ENCODE measurements at places on chromosomes 5 and 9.

- DNase-seq: no peak
Measured at GRCh38 chr5:139369181-139369580, 13.9 kb downstream of the SLC23A1 start.

DNA sequence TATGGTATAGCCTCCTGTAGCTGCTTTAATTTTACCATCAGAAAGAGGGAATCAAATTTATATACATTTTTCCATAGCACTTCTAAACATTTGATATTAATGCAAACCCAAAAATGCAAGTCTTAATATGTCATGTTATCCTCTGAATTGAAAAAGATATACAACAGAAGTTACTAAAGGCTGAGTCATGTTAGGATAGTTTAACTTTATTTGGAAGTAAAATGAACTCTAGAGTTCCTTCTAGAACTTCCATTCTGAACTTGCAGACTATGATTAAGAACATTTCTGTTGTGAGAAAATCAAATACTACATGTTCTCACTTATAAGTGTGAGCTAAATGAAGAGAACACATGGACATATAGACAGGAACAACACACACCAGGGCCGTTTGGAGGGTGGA, 317.3 kb upstream of the PRR16 start:
- DNase-seq: no peak

DNA sequence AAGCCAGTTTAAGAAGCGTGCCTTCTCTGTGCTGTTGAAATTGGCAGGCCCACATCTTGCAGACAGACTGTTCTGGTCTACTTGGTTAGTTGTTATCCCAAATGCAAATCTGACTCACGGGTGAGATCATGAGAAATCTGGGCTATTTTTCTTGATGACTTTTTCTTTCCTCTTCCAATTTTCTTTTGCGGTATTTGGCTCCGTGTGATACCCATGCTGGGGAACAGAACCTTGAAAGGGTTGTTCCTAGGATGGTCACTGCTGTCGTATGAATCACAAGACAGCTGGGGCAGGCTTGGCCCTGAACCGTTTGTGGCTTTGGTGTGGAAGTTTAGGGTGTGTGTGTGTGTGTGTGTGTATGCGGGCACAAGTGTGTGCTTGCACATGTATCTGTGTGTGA, 24.6 kb downstream of the PDZD2 start:
- DNase-seq: no peak

DNA sequence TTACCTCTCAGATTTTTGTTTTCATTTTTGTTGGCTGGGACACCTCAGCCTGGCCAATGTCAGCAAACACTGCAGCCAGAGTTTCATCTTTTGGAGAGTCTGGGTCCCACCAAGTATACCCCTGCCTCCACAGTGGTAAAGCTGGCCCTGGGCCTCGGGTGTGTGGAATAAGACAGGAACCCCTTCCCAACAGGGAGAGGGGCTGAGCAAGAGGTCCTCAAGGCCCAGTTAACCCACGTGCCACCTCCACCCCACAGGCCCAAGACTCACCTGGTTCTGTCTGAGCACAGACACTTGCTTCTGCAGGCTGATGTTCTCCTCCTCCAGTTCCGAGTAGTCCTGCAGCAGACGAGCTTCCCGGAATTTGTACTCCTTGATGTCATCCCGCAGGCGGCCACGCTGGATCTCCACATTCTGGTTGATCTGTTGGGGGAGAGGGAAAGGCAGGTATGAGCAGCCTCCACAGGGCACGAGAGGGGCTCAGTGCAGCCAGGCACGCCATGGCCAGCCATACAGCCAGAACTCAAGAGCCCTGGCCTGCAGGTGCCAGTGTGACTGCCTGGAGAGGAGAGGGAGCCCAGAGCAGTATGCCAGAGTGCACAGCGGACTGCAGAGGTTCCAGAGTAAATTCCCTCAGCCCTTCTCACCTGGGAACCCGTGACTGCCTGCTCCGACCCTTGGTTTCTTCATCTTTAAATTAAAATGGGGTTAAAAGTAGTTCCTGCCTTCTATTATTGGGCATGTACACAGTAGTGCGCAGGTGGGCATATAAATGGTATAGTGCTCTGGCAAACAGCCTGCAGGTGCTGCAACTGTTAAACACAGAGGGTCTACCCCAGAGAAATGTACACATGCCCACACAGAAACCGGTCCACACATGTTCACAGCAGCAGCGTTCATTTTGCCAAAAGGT, 42.0 kb downstream of the BICD2 start:
- DNase-seq: no peak

GRCh38 chr5:152593388-152593787, 188.3 kb upstream of the NMUR2 start:
- DNase-seq: no peak

DNA sequence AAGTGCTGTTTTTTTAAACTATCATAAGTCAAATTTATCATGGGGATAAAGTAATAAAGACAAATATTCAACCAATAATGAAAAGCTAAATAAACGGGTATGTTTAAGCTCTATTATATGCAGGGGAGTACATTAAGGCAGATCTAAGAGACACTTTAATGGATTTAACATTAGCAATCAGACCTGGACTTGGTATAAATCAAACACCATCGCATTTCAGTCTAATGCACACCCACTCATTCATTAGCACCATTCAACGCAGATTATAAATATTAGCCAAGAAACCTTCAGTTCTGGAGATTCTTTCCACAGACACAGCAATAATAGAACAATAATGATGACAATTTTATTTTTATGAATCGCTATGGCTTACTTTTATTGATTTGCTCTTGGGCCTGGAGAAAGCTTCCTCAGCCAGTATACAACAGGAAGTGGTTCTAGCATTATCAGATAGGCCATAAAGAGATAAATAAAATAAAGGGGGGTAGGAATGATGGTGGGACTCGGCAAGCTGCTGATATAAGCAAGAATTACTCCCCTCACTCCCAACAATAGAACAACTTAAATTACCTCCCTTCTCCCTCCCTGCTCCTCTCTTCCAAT, 172.2 kb downstream of the PSAT1 start:
- DNase-seq: no peak

GRCh38 chr5:132459983-132460838, 30.4 kb downstream of the IRF1 start:
- DNase-seq: no peak

GRCh38 chr9:70805949-70806348, 315.5 kb downstream of the TRPM3 start:
- no peak for DNase-seq

DNA sequence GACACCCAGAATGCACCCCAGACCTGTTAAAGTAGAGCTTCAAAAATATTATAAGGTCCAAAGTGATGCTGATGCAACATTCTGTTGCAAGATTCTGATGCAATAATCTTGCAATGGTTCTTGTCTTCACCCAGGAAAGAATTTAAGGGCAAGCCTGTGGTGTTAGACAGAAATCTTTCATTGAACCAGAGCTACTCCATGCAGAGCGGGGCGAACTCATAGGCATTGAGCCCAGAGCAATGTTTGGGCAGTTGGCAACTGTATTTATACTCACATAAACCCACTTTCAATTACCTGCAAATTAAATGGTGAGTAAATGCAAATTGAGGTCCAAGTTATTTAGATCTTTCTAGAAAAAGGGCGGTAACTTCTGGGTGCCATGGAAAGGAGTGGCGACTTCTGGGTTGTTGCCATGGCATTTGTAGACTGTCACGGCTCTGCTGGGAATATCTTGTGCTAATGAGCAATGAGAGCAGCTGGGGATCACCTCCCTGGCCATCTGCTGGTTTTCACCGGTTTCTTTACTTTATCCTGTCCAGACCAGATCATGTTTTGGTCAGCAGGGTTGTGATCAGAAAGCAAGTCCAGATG, 163.4 kb downstream of the ICE1 start:
- DNase-seq: no peak

DNA sequence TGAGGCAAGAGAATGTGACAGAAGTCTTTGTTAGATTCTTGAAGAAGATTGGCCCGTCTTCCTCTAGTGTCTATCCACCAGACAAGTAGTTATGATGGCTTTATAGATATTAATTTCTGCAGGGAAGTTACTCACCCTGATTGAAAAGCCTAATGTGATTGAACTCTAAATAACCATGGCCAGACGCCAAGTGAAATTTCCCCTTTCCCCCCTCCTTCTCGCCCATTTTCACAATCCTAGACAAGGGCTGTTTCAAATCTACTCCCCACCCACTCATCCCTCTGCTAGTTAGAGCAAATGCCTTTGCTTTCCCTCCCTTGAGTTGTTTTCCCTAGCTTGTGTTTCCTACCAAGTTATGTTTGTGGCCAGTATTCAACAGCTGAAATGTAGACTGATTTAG, 182.5 kb downstream of the TMEM167A start:
- DNase-seq: no peak

- DNase-seq: no peak
Measured at GRCh38 chr9:16918920-16919319, 48.5 kb upstream of the BNC2 start.

DNA sequence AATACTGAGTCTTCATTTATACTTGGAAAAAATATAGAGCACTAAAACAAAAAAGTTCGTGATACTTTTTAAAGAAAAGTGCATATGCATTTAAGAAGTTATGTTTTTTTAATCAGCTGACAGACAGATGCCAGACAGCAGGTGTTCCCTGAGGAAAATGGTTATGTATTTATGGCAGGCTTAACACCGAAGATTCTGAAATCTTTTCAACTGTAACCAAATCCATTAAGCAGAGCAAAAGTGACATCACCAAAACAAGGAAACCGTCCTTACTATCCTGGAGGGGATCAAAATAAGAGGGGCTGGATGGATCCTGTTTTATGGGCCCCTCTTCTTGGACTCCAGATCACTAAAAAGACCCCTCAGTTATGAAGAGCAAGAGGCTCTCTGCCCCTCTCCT, 404.9 kb upstream of the ADAMTS16 start:
- DNase-seq: no peak

GRCh38 chr5:160165137-160166068, 46.2 kb upstream of the PWWP2A start:
- no peak for DNase-seq

DNA sequence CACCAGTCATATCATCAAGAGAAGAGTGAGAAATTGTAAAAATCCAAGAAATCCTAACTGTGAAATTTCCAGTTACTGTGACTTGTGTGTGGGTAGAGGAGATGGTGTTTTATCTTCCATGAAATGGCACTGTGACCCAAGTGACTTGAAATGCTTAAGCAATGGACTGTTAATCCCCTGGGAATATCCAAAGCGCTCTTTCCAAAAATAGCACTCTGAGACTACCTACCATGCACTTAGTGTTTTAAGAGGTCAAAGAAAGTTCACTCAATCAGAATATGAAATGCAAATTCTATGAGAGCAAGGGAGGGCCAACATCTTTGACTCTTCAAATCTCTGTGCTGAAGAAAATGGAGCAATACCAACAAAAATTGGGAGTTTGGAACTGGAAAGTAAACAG, 244.0 kb downstream of the GABRB2 start:
- no peak for DNase-seq

DNA sequence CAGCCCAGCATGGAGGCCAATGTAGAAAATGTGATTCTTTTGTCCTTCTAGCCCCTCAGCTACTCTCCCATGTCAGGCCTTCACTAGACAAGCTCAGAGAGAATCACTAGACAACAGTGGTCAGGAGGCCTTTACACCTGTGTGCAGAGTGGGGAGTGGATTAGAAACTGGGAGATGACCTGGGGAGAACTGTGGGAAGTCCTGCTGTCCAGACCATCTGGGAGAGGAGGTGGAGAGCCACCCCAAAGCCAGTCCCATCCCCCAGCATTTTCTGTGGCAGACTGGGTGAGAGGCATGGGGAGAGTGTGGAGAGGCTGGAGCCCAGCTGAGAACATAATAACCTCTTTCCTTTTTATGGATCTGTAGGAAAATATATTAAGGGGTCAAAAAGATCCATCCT, 452.0 kb upstream of the DMAC1 start:
- DNase-seq: no peak

DNA sequence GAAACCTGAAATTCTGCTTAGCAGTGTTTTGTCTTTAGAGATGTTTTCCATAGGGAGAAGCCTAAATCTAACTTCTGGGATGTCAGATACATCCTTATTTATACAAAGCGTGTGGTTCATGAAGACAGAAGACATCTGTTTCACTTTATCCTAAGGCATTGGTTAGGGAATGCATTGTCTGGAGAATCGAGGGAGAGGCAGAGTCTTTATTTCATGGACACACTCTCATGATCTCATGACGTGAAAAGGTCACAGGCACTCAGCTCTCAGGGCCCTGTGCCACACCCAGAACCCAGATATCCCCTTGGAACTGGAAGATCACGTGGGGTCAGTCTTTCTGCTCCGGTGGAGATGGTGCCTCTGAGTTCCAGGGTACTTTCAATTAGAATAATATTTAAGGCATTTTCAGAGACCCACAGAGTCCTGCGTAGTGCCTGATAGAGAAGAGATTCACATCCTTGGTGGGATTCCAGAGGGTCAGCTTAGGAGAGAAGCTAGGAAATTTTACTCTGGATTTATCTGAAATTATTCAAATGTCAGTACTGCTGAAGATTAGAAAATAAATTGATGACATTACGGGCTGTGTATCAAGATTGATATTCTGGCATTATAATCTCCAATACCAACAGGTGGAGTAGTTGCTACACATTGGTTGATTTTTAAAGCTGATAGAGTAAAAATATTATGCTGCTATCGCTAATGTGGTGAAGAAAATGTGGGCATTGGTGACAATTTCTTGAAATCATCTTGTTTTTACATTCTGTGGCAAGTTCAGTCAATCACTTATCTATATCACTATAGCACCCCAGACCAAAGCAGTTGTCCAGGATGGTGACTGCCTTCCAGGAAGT, 378.3 kb downstream of the MTRR start:
- no peak for DNase-seq

- DNase-seq: no peak
Measured at GRCh38 chr5:141547488-141547887, 58.6 kb downstream of the PCDHGC5 start.

GRCh38 chr5:13276156-13276555, 668.3 kb downstream of the DNAH5 start:
- no peak for DNase-seq
